ENCODE measurements at places on chromosomes 7 and 10.

DNA sequence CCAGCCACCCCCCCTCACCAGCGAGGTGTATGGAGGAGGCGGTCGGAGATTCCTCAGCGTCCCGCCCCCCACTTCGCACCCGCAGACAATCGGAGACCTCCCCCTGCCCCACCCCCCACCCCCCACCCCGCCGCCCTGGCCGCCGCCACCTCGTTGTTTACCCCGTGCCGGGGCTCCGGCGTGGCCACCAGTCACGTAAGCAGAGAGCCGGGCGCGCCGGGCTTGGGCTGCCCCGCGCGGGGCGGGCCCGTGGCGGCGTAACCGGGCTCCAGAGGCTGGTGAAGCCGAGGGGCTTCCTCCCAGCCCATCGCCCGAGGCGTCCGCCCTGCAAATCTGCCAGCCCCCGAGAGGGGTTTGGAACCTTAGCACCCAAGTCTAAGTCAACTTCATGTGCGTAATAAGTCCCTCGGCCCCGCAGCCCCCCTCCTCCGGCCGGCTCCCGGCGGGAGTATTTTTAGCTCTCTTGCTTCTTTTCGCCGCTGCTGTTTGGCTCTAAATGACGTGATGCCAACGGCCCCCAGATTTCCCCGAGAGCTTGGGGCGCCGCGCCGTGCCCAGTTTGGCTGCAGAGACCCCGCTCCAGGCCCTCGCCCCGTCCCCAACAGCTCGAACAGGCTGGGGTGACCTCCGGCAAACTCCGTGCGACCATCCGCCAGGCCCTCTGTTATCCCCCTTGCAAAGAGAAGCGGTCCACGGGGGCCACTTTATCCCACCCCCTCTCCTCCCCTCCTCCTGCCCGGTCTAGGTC lies 2.7 kb downstream of the MXI1 start:
- peak; percentile 43 for DNase-seq

DNA sequence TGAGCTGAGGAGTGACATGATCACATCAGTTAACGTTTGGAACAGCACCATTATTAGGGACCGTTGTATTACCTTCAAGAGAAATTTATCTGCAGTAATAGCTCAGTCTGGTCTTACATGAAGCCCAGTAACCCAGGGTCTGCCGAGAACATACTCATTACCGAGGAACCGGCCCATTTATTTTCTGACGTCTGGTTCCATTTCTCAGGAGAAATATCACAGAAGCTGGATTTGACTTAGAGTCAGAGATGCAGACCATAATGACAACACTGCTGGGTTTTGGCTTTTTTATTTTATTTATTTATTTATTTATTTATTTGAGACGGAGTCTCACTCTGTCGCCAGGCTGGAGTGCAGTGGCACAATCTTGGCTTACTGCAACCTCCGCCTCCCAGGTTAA lies 163.1 kb downstream of the CCDC3 start:
- no peak for DNase-seq

GRCh38 chr7:29177963-29178600 lies 16.5 kb upstream of the CHN2 start:
- DNase-seq, result no peak

DNA sequence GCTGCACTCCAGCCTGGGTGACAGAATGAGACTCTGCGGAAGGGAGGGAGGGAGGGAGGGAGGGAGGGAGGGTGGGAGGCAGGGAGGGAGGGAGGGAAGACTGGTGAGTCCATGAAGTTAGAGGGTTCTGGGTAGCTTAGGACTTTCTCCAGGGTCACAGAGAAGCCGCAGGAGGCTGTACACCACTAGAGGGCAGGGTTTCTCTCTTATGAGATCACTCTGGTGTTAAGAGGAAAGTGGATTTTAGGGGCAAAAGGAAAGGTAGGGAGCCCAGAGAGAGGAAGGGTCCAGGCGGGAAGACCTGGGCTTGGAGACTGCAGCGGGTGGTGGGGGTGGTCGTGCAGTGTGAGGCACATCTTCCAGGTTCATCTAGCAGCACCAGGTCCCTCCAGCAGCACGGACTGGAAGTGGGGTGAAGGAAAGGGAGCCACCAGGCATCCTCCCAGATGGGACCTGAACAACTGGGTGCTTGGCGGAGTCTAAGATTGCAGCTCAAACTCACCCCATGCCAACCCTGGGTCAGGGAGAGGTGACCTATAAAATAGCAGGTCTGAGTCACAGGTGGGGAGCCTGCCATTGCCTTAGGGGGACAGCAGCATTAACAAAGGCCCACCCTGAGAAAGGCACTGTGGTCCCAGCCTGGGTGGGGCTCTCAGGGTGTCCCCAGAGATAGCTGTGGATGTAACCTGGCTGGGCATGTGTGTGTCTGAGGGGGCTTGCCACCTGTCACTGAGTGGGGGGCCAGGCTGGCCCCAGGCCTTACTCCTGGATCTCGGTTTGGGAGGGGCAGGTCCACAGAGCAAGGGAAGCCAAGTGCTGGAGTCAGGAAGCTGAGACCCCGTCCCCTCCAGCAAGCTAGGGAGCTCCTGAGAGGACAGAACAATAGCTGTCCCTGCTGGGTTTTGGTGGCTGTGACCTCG lies 48.5 kb upstream of the SLC29A3 start:
- DNase-seq, result peak; percentile 70

GRCh38 chr10:108392286-108392685 lies 1227.8 kb upstream of the SORCS1 start:
- DNase-seq, result peak; percentile 33
